ENCODE measurements at places on chromosomes 6 and 20.

- DNase-seq: no peak
Observed at GRCh38 chr6:145047891-145048290, 687.4 kb downstream of the EPM2A start.

DNA sequence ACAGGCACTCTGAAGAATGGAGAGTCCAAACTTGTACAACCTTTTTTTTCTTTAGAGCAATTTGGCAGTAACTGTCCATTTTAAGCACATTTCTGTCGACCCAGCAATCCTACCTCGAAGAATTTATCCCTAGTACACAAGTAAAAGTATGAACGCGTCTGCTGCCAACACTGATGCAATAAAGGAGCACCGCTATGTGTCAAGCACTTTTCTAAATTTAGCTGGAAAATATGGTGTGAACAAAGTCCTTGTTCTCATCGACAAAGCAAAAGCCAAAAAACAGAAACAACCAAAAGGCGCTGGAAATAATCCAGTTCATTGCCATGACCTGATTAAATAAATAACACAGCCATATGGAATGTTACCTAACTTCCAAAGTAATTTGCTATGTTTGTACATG is 1.1 kb downstream of the DPM1 start:
- peak; percentile 36 for DNase-seq

DNA sequence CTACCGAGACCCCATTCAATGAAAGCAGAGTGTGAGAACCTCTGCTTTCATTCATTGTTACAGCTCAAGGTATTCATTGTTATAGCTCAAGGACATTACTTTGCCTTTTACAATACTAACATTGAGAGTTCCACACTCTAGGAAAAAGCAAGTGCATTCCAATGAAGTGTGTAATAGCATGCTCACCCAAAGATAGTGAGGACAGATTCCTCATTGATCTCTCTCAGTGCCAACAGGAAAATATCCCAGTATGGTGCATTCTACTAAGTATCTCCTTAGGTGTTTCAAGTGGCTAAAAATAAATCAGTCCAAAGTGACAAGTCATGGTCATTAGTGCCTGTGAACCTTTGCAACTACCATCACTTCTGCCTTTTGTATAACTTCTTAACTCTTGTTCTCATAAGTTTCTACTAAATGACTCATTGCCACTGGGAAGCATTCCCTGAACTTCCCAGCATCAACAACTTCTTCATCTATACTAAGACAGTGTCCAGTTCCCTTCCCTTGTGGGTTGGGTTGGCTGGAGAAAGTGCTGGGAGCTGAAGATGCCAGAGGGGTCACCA is 140.7 kb upstream of the STXBP5 start:
- peak; percentile 83 for DNase-seq

- DNase-seq: no peak
Observed at GRCh38 chr20:32567384-32568178, 17.6 kb downstream of the NOL4L start.

DNA sequence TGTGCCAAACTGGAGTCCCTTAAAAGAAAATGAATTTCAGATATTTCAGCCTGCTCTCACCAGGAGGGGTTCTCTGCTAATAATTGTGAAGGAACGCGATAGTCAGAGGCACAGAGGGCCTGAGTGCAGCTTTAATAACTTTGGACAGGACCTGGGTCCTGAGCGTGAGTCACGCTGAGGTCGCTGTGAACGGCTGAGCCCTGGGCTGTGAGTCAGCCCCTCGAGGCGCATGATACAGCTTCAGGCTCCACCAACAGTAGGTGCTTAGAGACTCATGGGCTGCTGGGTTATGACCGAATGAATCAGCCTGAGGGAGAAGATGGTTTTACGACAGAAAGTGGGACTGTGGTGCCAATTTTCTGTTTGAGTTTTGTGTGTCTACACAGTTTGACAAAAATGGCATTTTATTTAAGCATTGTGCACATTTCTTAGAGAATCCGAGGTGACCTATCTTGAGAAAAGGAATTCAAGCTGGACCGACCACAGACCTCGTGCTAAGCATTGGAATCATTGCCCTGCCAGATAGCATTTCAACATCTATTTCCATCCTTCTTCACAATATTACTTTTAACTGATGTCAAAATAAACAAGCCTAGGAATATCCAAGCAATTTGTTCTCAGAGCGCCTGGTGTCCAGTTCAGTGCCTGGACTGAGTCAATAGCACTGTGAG is 183.0 kb downstream of the THBS2 start:
- peak; percentile 99 for DNase-seq

GRCh38 chr6:145034664-145035063 is 700.7 kb downstream of the EPM2A start:
- DNase-seq: peak; percentile 52

DNA sequence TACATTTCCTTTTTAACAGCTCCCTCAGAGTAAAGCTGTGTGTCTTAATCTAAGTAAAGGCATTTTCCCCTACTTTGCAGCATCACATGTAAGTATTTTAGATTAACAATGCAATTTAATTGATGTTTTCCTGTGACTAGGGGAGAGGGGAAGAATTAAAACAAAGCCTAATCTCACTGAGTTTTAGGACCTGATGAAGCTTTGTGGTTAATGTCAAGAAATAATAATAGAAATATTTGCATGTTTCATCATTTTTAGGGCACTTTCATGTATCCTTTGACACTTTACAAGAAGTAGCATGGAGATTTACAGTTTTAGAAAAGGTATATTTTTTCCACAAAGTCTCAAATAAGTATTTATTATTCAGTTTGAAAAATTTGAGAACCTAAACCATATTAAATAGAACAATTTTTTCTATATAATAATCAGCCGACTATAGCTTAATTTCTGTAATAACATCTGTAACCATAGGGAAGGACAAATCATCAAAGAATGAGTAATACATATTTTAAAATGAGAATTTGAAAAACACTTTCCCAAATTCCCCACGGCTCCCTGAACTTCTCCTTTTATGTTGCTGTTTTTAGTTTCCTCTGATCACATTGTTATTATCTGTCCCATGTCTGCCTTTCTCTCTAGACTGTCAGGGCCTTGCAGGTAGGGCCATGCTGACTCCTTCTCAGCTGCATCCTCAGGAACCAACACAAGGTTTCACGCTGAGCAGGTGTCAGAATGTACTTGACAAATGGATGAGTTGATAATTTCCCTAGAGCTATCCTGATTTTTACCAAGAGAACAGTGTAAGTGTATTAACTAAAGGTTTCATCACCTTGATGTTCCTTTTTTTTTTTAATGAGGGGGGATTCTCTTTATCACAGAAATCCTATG is 338.1 kb downstream of the SYNE1 start:
- no peak for DNase-seq

GRCh38 chr6:49519660-49520059 is 19.9 kb downstream of the GLYATL3 start:
- no peak for DNase-seq

GRCh38 chr20:60271597-60271996 is 313.4 kb downstream of the CDH26 start:
- peak; percentile 47 for DNase-seq

DNA sequence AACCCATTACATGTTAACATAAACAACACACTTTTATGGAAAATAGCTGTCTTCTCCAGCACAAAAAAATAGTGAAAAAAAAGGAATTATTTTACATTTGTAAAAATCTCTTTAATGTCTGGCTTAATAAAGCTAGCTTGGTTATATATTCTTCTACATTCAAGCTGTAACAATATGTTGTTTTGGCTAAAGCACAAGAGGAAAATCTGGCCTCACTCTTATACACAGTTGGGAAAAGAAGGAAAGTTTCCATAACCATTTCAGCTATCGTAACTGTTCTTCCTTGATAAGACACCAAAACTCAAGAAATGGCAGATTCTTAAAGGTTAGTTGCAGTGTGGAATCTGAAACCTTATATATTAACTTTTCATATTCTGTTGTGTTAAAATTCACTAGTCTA is 7.6 kb downstream of the HLA-DOB start:
- DNase-seq: no peak

DNA sequence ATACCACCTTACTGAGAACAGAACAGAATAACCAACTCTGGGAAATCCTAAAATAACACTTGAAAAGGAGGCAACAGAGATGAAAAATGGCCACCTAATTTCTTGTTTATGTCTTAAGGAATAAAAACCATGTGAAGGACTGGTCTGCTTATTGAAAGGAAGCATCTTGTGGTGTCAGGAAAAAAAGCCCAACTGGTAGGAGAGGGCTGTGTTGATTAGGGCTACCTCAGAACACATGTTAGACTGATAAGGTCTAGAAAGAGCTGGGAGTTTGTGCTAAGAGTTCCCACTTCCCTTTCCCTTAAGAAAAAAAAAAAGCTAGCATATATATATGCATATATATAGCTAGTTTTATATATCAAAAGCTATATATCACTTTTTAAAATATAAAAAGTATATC is 425.3 kb upstream of the BTBD3 start:
- no peak for DNase-seq

DNA sequence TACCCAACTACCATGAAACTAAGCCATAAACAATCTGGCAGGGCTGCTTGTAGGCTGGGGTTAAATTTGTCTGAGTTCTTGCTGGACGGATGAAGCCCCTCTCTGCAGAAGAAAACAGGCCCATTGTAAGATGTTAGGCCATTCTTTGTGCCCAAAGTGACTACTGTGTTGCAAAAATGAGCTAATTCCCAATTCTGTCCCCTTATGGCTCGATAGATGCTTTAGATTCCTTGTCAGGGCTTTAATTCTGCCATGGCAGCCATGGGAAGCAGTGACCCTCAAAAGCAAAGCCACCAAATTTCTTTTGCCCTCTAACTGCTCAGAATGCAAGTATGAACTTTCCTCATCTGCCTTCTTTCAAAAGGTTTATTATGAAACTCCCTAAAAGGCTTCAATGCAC is 45.2 kb downstream of the LAMA4 start:
- no peak for DNase-seq

DNA sequence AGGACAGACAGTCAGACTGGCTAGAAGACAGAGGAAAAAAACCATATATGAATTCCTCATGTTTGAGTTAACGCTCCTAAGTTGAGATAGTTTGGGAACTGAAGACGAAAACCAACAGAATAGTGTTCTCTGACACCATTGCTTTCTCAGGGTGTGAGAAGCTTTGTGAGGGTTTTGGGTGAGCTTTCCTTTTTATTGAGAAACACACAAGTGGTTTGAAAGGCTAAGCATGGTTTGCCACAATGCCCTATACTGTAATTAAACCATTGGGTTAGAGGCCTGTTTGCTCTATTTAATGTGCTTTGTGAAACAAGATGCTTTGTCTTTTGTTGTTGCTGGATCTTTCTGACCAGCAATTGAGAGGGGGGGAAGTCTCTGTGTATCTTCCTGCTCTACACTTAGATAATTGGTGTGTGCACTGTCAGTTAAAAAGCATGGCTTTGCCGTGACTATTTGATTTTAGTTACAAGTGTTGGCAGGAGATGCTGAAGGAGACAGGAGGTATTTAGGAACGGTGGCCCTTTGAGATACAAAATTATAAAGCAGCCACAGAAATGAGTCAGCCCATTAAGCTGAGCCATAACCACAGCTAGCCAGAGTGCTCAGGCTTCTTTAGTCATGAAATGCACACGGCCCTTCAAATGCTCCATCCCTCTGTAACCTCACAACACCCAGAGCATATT is 273.0 kb upstream of the PREP start:
- DNase-seq: peak; percentile 90

- peak; percentile 66 for DNase-seq
Observed at GRCh38 chr20:34708621-34709043, 4.5 kb downstream of the TP53INP2 start.

DNA sequence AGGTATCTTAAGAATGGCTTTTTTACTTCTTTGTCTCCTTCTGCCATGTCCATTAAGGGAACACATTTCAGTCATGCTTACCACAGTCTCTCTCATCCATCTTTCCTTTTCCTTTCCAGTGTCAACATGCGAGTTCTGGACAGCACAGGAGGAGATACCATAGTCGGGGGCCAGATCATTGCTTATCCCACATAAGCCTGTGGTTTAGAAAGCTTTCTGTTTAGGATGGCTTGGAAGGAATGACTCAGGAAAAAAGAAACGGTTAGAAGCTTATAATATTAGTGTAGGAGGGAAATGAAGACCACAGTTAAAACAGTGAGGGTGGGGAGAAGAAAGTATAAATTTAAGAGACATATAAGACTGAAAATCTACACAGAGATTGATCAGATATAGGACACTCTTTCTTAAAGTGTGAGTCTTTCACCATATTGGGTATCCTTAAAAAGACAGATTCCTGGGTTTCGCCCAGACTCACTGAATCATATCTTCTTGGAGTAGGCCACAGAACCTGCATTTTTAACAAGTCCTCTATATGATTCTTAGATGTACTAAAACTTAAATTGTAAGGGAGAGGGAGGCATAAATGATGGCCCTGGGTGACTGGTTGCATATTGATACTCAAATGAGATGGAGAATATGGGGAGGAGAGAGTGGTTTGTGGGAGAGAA is 36.1 kb downstream of the DSE start:
- DNase-seq: peak; percentile 67

DNA sequence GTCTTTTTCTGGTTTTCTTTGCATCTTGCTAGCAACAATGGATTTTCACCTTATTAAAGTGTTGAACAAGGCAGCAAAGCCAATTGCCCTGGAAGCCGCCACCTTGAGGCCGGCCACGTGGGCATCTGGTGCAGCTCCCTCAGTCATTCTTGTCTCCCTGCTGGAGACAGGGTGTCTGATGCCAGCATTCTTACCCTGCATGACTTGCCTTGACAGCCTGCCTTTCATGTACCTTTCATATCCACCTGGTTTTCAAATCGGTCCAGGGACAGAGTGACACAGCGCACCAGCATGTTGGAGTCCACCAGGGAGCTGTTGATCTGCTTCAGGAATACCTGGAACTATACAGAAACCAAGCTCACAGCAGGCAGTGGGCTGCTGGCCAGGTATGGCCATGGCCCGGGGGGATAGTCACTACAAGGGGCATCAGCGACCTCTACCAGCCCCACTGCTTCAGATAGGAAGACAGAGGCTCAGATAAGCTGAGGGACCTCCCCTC is 49.8 kb downstream of the MYH7B start:
- no peak for DNase-seq

- no peak for DNase-seq
Observed at GRCh38 chr20:25313593-25313992, 65.7 kb downstream of the PYGB start.

GRCh38 chr20:1225783-1226654 is at the start of gene RAD21L1:
Gene RAD21L1, plus strand, starts transcription at chr20:1226044. Its CDS starts 2,410 bp downstream, at chr20:1228454.
- DNase-seq: peak; percentile 75

- peak; percentile 45 for DNase-seq
Observed at GRCh38 chr6:27810768-27811450, 101.3 kb downstream of the OR2B2 start.

GRCh38 chr6:65135567-65135966 is 571.5 kb downstream of the EYS start:
- no peak for DNase-seq

DNA sequence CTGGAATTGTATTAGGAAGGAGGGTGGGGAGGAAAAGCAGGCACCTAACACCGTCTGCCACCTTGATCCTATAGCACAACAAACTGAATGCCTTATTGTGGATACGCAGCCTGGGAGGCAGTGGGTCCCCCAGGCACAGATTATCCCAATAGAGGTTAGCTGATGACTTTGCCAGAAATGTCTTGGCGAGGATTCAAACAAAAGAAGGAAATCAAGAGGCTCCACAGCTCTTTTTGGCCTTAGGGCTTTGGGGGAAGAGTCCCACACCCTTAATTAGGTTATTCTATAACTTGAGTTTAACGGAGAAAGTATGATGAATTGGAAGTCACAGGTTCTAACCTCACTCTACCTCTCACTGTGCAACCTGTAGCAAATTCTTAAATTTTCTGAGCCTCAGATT is 102.0 kb downstream of the MRPL14 start:
- no peak for DNase-seq

Measured in ELR (cell line).